HuH-7 (cell line): ENCODE measurements at places on chromosomes 12 and 14.

DNA sequence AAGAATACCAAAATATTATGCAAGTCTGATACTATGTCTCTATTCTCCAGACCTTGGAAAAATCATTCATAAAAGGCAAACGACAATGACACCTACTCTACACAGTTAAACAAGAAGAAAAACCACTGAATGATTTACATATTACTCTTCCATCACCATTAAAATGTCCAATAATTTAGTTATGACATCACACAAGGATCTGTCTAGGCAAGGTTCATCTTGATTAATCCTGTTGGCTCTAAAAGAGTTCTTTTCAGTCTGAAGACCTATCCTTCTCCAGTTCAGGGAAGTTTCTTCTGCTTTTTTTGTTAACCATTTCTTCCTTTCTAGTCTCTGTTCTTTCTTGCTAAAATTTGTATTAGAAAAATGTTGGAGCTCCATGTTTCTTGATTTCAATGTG lies 64.0 kb downstream of the OSBPL8 start:
- DNase-seq = no peak

DNA sequence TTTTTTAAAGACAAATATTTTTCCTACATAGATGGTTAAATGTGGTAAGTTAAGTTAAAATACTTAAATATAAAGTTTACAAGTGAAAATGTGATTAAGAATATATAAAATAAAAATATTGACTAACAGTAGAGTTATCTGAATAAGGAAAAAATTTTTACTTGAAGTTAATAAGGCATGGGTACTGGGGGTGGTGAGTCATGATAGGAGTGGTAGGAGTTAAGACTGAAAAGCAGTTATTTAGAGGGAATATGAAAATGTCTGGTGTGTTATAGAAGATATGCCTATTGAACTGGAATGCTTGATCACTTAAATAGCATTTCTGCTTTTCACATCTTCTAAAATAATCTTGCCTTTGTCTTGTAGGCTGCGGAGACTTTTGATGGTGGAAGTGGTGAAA lies 68.7 kb downstream of the CCDC91 start:
- DNase-seq = no peak

DNA sequence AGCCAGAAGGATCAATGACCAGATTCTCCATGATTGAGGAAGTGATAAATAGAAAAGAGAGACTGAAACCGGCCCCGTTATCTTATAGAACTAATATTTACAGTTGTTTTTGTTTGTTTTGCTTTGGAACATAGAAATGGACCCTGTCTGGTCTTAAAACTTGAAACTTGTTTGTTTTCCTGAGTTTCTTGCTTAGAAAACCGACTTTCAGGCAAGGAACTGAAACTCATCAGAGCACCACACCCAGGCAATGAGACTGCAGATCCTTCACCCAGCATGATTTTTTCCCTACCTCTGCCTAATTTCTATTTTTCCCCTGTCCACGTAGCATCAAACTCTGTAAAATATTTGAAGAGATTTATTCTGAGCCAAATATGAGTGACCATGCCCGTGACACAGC lies 10.6 kb upstream of the CLEC12A start:
- DNase-seq = no peak

- DNase-seq = no peak
Measured at GRCh38 chr12:112738531-112738930, 53.0 kb upstream of the RPH3A start.

GRCh38 chr14:26394150-26394810 lies 203.6 kb downstream of the NOVA1 start:
- DNase-seq = peak; percentile 30

DNA sequence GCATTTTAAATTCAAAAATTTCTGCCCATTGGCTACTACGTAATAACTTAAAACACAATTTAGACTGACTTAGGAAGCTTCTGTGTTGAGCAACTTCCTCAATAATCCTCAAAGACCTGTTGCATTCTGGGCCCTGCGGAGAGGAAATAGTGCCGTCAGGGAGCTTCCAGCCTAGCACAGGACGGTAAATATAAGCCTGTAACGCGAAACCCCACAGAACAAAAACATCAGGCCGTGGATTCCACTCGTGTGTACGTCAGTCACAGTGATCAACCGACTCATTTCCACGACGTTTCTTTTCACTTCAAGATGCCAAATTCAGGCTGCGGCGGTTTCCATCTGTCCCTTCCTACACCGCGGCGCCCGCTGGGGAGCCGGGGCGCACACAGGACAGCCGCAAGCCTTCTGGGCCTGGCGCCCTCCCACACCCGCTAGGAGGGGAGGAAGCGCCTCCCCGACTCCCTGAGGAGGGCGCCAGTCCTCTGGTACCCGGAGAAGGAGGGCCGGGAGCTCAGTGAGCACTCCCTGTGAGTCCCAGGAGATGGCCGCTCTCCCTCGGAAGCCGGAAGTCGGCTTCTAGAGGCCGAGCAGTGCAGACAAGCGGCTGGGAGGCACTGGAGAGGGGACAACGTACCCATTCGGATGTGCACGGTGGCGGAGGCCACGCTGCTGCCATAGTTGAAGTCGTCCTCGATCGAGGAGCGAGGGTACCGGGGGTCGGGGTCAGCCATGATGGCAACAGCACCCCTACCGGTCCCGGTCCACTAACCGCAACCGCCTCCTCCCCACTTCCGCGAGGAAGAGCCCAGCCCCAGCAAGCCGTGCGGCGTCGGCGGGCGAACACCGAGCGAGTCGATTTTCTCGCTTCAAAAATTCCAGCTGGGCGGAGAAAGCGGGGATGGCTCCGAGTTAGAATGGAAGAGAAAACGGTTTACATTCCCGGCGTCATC lies at the start of gene TMBIM4:
TSS of gene TMBIM4 (minus strand) at position 776 of the 950 bp plus-strand sequence. CDS start at position 731, 45 bp downstream.
- peak; percentile 92 for DNase-seq

- DNase-seq = no peak
Measured at GRCh38 chr12:122208073-122208820, 4.7 kb downstream of the B3GNT4 start.

DNA sequence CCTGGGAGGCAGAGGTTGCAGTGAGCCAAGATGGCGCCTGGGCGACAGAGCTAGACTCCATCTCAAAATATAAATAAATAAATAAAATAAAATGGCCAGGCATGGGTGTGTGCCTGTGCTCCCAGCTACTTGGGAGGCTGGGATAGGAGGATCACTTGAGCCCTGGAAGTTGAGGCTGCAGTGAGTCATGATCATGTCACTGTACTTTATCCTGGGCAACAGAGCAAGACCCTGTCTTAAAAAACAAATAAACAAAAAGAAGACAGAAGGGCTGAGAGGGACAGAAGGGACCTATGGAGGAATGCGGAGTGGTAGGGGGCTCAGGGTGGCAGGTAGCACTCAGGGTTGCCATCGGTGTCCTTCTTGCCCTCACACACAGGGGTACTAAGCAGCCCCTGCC lies 40.8 kb downstream of the PRPF40B start:
- no peak for DNase-seq

- DNase-seq = no peak
Measured at GRCh38 chr12:48994224-48995085, 4.7 kb downstream of the DDN start.

- DNase-seq = no peak
Measured at GRCh38 chr12:68250454-68250853, 3.0 kb downstream of the IL22 start.

- no peak for DNase-seq
Measured at GRCh38 chr12:58819345-58819744, 101.0 kb downstream of the LRIG3 start.

GRCh38 chr12:6540181-6540877 lies 6.0 kb downstream of the GAPDH start:
- no peak for DNase-seq

- DNase-seq = no peak
Measured at GRCh38 chr12:100302081-100302480, 35.1 kb downstream of the SCYL2 start.

DNA sequence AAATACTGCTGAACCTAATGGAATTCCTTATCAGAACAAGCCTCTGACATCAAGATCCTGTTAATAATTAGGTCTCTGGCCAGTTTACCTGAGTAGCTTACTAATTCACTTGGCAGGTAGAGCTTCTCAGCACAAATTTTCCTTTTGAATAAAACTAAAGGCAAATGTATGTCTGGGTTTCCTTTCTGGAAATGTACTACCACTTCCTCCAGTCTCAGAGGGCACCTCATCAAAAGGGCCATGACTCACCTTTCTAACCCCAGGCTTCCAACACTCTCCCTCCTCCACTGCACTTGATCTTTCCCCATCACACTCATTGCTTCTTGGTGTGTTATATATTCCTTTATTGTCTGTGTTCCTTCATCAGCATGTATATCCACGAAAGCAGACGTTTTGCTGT lies 90.5 kb downstream of the SLC2A13 start:
- DNase-seq = no peak

DNA sequence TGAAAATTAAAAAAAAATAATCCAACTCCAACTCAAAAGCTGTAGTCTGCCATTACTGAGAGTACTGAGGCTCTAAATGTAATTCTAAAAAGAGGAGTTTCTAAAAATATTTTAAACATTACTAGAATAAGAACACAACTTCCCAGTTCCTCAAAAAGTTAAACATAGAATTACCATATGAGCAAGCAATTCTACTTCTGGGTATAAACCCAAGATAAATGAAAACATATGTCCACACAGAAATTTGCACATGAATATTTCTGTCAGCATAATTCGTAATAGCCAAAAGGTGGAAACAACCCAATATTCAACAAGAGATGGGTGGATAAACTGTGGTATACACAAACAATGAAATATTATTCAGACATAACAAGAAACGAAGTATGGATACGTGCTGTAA lies 15.0 kb upstream of the NR2C1 start:
- DNase-seq = no peak
